ENCODE measurements at places on chromosomes 3 and 15.

DNA sequence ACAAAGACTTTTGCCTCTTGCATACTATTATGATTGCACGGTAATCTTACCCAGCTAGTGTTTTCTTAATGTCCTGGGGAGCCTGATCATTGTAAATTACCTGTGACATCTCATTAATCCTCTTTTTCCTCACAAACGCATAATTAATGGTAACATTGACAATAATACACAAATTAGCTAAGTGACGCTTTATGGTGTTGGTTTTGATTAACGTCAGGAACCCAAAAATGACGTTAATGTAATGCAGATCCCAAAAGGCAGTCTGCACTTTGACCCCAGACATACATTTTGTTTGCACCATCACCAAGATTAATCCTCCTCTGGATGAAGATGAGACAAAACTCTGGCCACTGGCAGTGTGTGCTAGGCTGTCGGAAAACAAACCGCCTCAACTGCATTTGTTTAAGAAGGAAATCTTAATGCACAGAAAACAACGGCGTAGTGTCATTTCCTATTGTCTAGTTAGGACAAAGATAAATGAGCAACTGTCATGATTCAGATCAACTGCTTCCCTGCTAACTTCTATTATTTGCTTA is 83.9 kb upstream of the CDIN1 start:
- no peak for DNase-seq

DNA sequence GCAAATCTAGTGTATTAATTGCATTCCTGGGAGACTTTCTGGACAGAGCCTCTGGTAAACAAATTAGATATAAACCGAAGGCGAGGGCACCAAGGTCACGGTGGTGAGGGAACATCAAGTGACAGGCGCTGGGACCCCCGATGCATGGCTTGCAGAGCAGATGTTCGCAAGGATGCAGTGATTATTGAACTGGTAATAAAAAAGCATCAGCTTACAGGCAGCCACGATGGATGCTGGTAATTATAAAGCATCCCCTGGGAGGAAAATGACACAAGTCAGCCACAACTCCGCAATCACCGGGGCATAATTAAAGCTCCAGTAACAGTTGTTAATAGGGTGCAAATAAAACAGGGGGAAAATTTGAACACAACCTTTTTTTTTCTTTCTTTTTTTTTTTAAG is 231.1 kb upstream of the DPH6 start:
- no peak for DNase-seq

- DNase-seq = no peak
Observed at GRCh38 chr15:101059381-101060341, 140.5 kb downstream of the LRRK1 start.

DNA sequence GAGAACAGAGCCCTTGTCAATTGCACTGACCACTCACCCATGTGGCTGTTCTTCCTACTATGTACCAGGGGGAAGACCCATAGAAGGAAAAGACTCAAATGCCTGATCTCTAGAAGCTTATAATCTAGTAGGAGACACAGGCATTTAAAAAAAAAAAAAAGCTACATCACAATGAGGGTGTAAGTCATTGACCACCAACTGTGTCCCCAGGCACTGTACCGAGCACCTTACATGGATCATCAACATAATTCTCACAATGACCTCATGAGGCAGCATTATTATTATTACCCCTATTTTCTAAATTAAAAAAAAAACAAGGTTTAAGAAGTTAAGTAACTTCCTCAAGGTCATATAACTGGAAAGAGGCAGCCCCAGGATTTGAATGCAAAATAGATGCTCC is 247.4 kb downstream of the SHOX2 start:
- no peak for DNase-seq

- no peak for DNase-seq
Observed at GRCh38 chr3:163768048-163768447, 1310.2 kb downstream of the SI start.

DNA sequence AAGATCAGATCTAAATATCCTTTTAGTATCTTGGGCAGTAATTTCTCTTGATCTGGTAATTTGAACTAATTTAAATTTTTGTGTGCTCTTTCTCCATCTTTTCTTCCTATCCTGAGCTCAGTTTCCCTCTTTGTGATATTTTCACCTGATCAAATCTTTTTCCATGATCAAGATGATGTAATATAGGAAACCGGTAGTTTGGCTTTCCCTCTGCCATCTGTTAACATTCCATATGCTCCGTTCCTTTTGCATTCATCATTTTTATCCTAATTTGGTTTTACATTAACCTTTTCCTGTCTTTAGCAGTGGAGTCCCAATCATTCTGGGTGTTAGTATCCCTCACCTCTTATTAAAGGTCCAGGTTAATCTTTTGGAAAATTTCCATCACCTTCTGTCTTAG is 5.9 kb upstream of the ABHD6 start:
- DNase-seq = no peak

DNA sequence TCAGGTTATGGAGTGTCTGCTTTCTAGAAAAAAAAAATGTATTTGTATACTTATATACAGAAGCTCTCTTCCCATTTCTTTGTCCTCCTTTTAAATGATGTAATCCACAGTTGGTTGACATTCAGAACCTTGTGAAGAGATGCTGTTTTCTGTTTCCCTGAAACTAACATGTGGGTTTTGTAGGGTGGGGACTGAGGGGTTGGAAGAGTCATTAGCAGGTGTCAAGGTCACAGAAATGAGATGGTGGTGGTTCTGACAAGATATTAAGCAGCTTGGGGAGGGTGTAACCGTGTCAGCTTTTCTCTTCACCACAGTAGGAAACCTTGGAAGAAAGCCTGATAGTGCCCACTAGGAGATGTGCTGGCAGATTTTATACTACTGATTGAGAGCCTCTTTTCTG is 2.4 kb downstream of the RASA2 start:
- DNase-seq = no peak

DNA sequence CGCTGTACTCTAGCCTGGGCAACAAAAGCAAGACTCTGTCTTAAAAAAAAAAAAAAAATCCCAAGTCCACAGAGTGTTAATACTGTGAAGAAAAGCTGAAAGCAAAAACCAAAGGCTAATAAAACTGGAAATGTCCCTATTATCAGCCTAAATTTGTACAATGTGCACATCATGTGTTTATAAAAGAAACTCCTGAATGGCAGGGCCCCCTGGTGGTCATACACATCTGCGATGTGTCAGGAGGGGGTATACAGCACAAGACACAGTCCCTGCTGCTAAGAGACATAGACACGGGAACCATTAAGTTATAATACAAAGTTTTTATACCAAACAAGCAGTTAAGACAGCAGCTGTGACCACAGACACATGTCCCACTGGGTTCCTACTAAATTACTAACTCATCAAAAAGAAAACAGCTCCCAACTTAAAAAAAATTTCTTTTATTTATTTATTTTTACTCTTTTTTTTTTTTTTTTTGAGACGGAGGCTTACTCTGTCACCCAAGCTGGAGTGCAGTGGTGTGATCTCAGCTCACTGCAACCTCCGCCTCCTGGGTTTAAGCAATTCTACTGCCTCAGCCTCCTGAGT is 31.0 kb downstream of the IDH2 start:
- DNase-seq = peak; percentile 50

- DNase-seq = peak; percentile 72
Observed at GRCh38 chr15:49421991-49422390, 1.1 kb upstream of the FGF7 start.

GRCh38 chr3:109275702-109276293 is 40.5 kb downstream of the DPPA2 start:
- no peak for DNase-seq

DNA sequence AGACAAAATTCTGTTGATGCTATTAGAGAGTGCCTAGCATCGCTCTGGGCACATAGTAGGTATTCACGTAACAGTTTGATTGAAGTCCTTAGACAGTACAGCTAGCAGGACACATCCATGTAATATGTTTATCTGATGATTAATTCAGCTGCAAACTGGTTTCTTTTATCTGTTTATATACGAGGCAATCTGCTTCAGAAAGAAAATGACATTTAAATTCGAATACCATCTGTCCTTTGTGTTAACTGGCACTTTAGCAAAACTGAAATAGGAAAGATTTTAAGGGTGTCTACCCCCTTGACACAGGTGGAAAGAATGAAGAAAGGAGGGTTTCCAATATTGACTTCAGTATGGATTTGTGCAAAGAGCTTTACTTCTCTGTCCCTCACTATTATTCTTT is 192.5 kb downstream of the MFSD1 start:
- no peak for DNase-seq

GRCh38 chr3:120673116-120673515 is 8.9 kb downstream of the HGD start:
- no peak for DNase-seq

GRCh38 chr3:9893739-9894138 is 3.3 kb downstream of the JAGN1 start:
- DNase-seq = no peak

DNA sequence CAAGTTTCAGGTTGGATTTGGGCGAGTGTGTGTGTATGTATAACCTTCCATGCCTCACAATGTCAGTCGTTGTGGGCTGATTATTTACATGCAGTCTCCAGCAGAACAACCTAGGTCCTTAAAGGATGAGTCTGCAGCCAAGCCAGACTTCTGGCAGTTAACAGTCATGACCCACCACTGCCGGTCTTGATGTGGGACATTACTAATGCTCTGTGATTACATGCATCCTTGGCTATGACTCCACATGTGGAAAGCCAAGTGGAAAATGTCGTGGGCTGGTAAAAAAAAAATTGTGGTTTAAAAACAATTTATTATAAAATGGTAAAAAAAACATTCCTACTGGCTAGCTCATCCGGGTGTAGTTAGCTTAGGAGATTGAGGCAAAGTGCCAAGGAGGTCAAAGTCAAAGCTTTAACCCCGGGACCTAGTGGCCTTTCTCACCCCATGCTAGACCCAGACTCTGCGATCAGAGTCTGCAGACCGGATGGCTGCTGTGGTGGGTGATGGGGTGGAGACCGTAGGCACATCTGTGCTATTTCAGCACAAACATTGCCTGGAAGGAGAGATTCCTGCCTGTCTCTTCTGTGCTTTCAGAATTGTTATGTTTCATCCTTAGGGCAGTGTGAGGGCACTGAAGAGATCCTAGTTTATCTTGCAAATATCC is 6.8 kb downstream of the RARRES1 start:
- DNase-seq = no peak

GRCh38 chr3:51686512-51687215 is 15.6 kb downstream of the TEX264 start:
- DNase-seq = peak; percentile 98

GRCh38 chr3:185758912-185759311 is 65.9 kb downstream of the IGF2BP2 start:
- no peak for DNase-seq

DNA sequence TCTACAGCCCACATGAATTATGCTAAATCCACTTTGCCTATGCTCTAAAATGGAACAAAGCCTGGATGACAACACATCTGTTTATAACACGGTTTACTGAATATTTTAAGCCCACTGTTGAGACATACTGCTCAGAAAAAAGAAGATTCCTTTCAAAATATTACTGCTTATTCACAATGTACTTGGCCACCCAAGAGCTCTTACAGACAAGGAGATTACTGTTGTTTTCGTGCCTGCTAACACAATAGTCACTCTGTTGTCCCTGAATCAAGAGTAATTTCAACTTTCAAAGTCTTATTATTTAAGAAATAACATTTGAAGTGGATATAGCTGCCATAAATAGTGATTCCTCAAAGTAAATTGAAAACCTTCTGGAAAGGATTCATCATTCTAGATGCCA is 70.9 kb downstream of the ANKRD28 start:
- no peak for DNase-seq

GRCh38 chr3:195582947-195583346 is 793 bp downstream of the APOD start:
- no peak for DNase-seq

Data from T-helper 2 cell (primary cell).